Hematopoietic multipotent progenitor cell (in vitro differentiated cells): ENCODE measurements at places on chromosomes 7 and 10. TPM values are rescaled to one million over a fixed set of nuclear protein-coding genes. Genes with fewer than 3 reads are reported as not detected.

The SPAG6 gene
- 3.2 TPM for total RNA-seq

- no peak for DNase-seq
These were observed 192.3 kb downstream of the IMMP2L start for GRCh38 chr7:111370002-111370401.

The THNSL1 gene
- total RNA-seq = 3.0 TPM

- no peak for DNase-seq
These were observed 67.0 kb upstream of the ZNF804B start for GRCh38 chr7:88692493-88692892.

- DNase-seq = no peak
These were observed 54.7 kb upstream of the EGR2 start for GRCh38 chr10:62870866-62871265.

DNA sequence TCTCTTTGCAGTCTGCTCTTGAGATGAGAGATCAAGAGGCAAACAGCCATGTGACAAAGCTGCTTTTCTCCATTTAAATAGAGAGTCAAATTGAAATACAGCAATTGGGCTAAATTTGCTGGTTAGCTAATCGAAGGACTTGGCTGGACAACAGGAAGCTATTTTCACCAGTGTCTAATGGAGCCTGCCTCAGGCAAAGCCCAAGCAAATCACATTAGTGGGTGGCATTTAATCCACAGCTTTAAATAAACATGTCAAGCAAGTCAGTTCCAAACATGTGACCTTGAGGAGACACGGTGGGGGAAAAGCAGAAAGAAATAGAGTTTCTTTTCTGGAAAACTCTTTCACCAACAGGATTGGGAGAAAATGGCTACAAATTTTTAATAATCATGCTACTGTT, 180.5 kb upstream of the AOAH start:
- no peak for DNase-seq
